ENCODE measurements at places on chromosomes 5 and 9.
A peak's percentile ranks its signal among the peaks of the same experiment; 100 is the strongest.

DNA sequence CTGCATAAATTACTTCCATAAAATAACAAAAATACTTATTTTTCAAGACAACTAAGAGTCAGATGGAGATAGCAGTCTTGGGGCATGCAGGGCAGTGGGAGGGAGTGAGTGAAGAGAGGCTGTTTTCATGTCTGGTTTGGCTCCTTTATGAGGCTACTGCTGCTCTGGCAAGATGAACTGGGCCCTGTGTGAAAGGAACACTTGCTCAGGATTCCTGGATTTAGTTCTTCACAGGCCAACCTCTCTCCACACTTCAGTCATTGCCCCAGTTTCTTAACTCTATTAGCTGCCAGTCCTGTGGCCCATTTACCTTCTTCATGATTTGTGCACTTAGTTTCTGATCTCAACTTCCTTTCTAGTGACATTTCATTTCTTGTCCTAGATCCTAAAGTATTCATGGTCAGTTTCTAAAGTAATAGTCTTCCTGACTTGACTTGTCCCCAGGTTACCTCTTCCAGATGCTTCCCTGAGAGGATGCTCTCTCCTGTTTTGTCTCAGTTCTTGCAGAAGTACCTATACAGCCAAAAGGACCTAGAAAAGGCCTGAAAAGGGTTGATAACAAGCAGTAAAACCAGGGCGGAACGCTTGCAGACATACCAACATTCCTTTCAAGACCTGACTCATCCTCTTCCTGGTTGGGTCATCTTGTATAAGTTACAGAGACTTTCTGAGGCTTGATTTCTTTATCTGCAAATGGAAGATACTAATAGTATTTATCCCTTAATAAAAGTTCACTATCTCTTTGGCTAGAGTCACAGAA lies 77.0 kb upstream of the ZFAND5 start:
- DNase-seq: peak; percentile 62

DNA sequence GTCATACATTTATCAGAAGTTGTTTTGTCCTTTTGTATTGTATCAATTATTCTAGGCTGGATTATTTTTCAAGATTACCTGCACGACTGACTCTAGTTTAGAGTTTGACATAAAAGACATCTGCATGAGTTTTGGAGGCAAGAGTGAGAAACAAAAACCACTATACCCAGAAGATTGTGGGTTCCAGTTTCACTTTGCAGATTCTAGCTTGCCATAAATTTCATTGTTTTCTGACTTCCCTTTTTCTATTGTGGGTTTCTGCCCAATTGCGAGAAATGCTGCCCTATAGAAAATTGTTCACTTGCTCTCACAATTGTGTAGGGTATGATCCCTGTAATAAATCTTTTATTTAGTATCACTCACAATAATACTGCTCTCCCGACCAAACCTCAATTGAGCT lies 1043.4 kb upstream of the CDH10 start:
- no peak for DNase-seq

- DNase-seq: no peak
Measured at GRCh38 chr5:132397224-132397623, 27.7 kb downstream of the SLC22A5 start.

GRCh38 chr9:116706310-116707290 lies 19.5 kb downstream of the TRIM32 start:
- DNase-seq: no peak

DNA sequence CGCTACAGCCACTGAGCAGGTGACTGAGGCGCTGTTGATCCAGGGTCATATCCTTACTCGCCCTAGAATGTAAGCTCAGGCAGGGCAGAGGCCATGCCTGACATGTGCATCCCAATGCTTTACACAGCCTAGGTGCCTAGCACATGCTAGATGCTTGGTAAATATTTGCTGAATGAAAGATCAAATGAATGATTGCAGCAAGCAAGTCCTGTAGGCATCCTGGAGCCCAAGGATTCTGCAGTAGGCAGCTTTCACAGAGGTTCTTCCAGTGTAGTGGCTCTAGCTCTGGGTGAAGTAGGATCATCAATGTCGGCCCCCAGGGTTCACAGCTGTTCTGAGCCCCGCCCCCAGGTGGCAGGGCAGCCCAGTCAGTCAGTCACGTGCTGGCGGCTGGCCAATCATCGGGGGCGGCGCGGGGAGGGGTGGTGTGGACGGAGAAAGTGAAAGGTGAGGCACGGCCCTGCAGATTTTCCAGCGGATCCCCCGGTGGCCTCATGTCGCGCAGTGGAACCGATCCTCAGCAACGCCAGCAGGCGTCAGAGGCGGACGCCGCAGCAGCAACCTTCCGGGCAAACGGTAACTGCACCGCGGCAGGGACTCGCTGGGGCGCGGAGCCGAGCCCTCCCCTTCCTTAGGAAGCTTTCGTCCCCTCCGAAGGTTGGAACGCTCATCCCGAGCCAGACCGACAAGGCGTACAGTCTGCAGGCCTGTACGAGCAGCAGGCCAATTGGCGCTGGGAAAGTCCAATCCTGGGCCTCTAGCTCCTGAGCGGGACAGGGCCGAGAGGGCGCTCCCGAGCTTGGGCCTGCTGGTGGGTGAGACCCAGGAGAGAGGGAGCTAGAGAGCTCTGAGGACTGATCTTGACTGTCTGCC lies at the start of gene GALT:
GALT (plus strand) TSS at position 465 of the 873 bp plus-strand sequence; CDS start at position 495, 30 bp downstream.
- no peak for DNase-seq

All from fibroblast of skin of left biceps (primary cell).